Iris pigment epithelial cell (primary cell): ENCODE measurements at places on chromosomes 12 and 14.
A peak's percentile ranks its signal among the peaks of the same experiment; 100 is the strongest.

DNA sequence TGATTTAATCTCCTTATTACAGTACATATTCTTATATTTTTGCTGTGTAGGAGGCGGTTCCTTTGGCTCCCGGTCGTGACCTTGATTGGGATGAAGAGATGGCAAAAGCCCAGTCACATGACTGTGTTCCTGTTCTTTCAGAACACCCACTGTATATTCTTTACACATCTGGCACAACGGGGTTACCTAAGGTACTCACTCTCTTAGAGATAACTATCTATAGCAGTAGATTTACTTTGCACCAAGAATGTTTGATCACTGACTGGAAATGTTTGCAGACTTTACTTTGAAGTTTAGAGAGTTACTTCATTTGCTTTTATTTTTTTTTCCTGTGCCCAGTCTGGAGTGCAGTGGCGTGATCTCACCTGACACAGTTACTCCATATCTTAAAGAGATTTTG, 65.2 kb downstream of the ACSS3 start:
- no peak for DNase-seq

GRCh38 chr14:49892301-49892635, 614 bp upstream of the ARF6 start:
- peak; percentile 93 for DNase-seq

GRCh38 chr12:26572137-26572536, 260.9 kb downstream of the ITPR2 start:
- DNase-seq: no peak

GRCh38 chr14:99573000-99573330, 31.0 kb downstream of the CCDC85C start:
- DNase-seq: no peak

GRCh38 chr14:32697114-32697513, 241.6 kb upstream of the NPAS3 start:
- DNase-seq: no peak

- no peak for DNase-seq
Observed at GRCh38 chr12:41819948-41820347, 324.7 kb downstream of the GXYLT1 start.

- DNase-seq: no peak
Observed at GRCh38 chr12:115517913-115518312, 759.6 kb downstream of the MED13L start.

DNA sequence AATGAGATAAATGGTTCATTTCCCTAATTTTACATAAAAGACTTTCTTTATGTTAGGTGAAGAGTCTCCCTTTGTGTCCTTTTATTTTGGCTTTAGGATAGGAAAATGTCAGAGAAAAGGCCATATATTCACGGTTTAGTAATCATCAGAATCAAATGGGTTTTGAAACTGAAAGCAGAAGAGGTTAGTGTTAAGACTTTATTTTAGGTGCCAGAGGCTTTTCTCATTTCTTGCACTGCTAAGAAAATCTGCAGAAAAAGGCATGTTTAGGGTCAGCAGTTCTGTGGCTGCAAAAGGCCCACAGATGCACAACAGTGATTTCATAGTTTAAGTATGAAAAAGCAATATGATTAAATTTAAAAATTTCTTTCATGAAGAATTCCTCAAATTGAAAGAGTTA, 80.4 kb upstream of the SINHCAF start:
- DNase-seq: no peak

DNA sequence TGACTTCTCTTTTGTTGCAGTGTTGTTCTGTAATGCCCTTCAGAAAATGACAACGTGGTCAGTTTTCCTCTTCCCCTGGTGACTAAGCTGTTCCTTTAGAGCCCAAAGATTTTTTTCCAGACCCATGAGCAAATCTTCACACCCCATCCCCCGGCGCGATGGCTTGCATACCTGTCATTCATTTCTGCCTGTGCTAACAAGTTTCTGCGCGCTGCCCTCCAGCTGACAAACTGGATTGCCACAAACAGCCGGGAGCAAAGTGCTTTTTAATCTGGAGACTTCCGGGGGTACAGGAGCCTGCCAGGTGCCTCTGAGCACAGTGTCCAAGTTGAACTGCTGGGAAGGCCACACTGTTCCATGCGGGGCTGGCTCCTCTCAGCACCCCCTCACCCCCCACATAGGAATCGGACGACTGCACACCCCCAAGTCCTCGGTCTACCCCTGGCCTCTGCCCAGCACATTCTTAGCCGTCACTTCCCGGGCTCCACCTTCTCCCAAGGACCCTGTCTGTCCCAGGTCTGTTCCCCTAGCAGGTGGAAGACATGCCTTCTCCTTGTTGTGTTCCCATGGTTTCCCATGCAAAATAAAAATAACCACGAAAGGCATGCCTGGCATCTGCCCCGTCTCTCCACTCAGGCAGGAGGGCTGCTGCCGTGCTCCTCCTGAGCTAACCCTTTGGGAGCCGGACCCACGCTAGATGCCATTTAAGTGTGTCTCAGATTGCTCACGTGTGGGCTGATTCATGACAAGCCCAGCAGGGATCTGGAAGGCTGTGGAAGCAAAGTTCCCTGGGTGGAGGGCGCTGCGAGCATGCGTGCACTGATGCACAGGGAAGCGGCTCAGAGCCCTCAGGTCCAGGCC, 14.1 kb downstream of the RILPL1 start:
- DNase-seq: peak; percentile 77

DNA sequence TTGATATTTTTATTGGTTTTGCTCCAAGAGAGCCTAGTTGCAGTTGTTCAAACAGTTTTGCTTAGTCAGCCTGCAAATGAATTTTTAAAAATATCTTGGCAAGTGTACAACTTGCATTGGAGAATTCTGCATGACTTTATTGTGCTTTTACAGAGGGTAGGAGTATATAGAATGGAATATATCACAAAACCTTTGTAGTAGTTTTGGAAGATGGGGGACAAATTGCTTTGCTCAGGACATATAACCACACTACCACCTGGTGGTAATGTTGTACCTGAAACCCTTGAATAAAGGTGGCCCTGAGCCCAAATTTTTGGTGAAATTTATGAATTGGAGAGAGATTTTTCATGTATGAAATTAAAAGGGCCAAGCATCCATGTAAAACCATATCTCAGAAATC, 645.2 kb downstream of the MED13L start:
- DNase-seq: peak; percentile 9

DNA sequence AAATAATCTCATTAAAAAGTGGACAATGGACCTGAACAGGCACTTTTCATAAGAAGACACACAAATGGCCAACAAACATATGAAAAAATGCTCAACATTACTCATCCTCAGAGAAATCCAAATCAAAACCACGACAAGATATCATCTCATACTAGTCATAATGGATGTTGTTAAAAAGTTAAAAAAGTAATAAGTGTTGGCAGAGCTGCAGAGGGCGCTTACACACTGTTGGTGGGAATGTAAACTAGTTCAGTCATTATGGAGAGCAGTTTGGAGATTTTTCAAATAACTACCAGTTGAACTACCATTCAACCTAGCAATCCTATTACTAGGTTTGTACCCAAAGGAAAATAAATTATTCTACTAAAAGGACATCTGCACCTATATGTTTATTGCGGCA, 47.2 kb downstream of the FOXG1 start:
- DNase-seq: peak; percentile 15

DNA sequence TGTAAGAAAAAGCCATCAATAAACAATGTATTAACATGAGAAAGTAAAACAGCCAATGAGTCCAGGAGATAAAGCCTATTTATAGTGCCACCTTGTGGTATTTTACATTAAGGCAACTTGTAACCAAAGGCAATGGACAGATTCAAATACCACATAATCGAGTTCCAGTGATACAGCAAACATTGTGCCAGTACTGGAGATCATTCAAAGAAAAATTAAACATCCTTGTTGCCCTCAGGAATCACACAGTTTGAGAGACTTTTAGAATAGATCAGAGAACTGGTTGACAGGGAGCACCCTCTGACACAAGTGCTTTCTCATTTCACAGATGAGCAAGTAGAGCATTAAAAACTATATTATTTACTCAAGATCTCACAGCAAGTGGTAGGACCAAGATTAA, 98.1 kb downstream of the DDHD1 start:
- peak; percentile 65 for DNase-seq

DNA sequence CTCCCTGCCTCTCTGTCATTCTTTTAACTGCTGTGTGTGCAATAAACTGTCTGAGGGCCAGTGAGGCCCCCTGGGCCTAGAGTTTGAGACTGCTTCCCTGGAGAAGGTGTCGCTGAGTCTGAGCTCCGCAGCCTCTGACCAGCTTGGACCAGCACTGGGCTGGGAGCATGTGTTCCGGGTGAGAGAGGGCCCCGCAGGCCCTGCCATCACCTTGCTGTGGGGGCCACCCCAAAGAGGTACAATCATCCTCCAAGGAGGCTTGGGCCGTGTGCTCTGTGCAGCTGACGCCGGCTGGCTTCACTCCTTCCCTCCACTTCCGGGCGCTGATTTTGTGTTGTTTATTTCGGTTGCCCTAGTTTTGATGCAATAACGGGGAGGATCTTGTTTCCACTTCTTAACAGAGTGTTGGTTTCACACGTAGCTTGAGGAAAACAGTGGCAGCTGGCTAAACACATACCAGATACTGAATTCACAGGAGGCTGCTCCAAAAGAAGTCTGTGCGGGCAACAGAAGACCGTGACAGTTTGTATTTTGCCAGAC, 121.6 kb downstream of the TMEM132C start:
- no peak for DNase-seq

GRCh38 chr12:47359310-47360092, 279.7 kb upstream of the AMIGO2 start:
- no peak for DNase-seq

DNA sequence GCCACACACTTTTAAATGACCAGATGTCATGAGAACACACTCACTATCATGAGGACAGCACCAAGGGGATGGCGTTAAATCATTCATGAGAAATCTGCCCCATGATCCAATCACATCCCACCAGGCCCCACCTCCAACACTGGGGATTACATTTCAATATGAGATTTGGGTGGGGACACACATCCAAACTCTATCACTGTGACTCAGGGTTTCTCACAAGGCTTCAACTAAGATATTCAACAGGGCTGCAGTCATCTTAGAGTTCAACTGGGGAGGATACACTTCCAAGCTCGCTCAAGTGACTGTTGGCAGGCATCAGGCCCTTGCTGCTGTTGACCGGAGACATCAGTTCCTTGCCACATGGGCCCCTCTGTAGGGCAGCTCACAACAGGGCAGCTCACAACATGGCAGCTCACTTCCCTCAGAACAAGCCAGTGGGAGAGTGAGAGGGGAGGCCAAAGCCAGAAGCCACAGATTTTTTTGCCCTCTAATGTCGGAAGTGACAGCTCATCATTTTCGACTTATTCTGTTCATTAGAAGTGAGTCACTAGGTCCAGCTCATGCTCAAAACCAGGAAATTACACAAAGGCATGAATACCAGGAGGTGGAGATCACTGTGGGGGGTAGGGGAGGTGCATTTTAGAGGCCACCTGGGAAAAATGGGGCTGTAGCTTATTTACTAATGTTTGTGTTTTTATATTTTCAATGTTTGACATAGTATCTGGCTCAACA, 50.8 kb upstream of the PTHLH start:
- DNase-seq: peak; percentile 97

- no peak for DNase-seq
Observed at GRCh38 chr12:55684761-55685370, 22.8 kb downstream of the ITGA7 start.

GRCh38 chr14:92677087-92677668, 71.2 kb downstream of the LGMN start:
- DNase-seq: no peak

- peak; percentile 93 for DNase-seq
Observed at GRCh38 chr12:89160716-89161123, 191.6 kb downstream of the DUSP6 start.

- no peak for DNase-seq
Observed at GRCh38 chr14:68674538-68675232, 118.2 kb downstream of the ZFP36L1 start.
